ENCODE measurements at places on chromosomes 12 and 14.

- no peak for DNase-seq
These were observed 35.8 kb downstream of the GPR19 start for GRCh38 chr12:12660201-12660600.

GRCh38 chr12:116528498-116528897 is 30.7 kb upstream of the MAP1LC3B2 start:
- DNase-seq: no peak

DNA sequence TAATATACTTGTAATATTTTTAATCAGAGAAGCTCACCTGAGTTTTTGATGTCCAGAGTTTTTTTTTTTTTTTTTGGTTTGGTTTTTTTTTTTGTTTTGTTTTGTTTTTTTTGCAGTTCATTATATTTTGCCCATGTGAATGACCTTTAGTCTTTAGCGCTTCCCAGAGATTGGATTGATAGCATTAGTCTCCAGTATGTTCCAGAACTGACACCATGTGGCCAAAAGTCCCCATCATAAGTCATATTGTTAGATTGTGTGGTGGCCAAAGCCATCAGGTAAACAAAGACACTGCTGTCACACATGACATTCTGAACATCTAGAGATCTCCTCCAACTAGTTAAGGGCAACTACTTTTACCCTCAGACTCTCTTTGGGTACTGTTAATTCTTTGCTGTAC is 272.8 kb upstream of the GARIN2 start:
- no peak for DNase-seq

DNA sequence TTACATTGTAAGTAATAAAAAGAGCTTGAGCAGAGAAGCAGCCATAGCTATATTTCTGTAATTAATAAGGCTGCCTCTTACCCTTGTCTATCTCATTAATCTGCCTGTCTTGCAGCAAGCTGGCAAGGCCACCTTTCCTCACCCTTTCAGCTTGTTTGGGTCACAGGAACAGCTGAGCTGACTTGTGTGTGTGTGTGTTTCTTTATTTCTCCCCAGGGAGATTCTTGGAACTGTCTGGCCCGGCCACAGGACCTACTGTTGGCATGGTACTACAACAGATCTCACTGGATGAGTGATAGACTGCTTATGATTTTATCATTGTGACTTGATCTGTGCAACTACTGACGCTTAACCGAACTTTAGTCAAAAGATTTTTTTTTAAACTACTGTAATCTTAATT is 213.7 kb downstream of the SLC2A13 start:
- DNase-seq: no peak

DNA sequence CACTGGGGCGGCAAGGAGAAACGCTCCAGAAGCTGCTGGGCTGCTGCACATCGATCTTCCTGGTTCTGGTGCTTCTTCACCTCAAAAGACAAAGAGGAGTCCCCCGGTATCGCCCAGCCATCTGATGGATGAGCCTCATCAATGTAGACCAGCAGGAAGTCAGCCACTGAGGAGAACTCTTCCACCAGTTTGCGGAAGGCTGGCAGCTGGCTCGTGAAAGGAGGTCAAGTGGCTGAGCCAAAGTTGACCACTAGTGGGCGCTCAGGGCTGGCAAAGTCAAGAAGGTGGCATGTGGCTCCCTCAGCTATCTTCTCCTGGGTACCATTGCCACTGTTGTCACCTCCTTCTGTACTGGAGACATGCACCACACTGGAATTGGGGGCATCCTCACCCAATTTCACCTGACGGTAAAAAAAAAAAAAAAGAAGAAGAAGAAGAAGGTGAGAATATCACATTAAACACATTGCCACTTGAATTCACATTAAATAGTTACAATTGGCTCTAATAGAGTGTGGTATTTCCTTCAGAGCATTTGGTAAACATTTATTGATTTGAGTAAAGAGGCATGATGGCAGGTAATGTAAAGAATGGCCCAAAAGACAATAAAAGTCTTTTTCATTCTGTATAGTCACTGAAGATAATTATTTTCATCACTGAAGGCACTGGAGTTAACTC is 8.3 kb downstream of the DIO2 start:
- DNase-seq: no peak

- no peak for DNase-seq
These were observed 90.7 kb downstream of the RERG start for GRCh38 chr12:15130541-15130940.

DNA sequence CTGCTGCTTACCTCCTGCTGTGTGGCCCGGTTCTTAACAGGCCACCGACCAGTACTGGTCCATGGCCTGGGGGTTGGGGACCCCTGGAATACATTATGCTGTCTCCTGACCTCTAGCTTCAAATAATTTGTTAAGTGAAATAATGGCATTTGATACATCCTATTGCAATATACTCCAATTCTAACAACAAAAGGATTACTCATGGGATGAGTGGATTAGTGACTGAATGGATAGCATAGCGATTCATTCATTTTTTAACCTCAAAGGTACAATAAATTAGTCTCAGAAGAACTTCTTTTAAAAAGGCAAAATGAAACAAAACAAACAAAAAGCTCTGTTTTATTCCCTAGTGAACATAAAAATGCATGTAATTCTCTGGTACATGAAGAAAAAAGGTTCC is 147.9 kb upstream of the PKP2 start:
- DNase-seq: no peak

- peak; percentile 76 for DNase-seq
These were observed 249.7 kb upstream of the AVPR1A start for GRCh38 chr12:63400718-63401117.

- DNase-seq: no peak
These were observed 137.0 kb downstream of the ZFP36L1 start for GRCh38 chr14:68655911-68656316.

- DNase-seq: peak; percentile 41
These were observed 459.7 kb downstream of the BTG1 start for GRCh38 chr12:91685917-91686316.

- no peak for DNase-seq
These were observed 187.5 kb downstream of the MSRB3 start for GRCh38 chr12:65465766-65466547.

DNA sequence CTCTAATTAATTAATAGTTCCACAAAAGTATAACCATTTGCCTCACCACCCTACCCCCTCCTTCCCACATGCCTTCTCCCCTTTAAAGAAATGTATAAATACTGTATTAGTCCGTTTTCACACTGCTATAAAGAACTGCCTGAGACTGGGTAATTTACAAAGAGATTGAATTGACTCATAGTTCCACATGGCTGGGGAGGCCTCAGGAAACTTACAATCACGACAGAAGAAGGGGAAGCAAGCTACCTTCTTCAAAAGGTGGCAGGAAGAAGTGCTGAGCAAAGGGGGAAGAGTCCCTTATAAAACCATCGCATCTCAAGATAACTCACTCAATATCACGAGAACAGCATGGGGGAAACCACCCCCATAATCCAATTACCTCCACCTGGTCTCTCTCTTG is 8.2 kb upstream of the RESF1 start:
- no peak for DNase-seq

GRCh38 chr12:117328556-117329100 is 32.8 kb downstream of the NOS1 start:
- no peak for DNase-seq

DNA sequence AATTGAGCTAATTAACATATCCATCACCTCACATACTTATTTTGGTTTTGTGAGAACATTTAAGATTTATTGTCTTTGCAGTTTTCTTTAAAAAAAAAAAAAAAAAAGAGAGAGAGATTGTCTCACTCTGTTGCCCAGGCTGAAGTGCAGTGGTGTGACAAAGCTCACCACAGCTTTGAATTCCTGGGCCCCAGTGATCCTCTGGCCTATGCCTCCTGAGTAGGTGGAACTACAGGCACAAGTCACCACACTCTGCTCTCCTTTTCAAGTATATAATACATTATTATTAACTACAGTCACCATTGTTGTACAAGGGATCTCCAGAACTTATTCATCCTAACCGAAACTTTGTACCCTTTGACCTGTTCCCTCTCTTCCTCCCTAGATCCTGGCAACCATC is 64.0 kb downstream of the NUMB start:
- no peak for DNase-seq

- peak; percentile 78 for DNase-seq
These were observed 156.8 kb upstream of the TMEM260 start for GRCh38 chr14:56422703-56423213.

DNA sequence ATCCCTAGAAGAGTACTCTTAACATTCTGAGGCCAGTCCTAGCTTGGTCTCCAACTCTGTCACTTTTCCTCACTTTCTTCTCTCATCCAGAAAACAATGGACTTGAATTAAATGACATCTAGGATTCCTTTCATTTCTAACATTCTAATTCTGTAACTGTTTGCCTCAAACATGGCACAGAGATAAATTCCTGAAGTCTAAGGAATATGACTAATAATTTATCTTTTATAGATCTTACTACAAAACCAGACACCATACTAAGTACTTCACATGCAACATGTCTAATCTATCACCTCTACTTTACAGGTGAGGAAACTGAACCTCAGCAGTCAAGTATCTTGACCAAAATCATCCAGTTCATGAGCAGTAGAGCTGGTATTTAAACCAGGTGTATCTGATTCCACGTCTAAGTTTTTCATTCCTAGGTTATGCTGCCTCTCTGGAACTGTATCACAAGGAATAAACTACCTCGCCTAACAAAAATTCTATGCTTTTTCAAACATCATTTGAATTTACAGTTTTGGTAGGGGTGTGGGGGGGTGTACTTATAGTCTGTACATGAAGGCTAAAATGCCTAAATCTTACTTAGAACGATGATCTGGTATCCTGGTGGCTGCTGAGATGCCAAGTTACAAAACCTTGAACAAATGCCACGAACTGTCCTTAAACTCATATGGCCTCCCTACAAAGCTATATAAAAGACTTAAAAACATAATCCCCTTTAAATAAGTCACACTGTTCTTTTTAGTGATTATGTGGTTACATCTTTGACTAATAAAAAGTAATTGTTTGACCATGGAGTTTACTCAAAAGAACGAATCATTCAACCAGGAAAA is 41.6 kb downstream of the ATXN2 start:
- peak; percentile 19 for DNase-seq

DNA sequence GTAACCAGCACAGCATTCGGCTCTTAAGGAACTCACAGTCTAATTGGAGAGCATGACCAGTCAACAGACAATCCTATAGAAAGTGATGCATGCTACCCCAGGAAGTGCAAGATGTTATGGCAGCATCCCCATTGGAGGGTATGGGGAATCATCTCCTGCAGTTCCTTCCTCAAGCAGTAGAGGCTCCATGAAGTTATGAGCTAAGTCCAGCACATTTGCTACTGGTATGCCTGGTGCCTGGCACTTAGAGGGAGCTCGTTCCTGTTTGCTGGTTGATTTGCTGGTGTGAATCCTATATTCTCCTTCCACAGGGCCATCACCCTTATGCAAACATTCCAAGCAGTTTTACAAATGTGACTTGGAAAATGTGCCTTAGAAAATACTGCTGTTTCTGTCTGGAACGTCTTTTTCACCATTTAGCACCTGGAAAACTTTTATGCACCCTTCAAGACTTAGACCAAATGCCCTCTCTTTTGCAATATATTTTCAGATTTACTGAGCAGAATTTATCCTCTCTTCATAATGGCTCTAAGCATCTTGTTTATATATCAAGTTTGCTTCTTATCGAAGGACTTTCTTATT is 136.1 kb upstream of the WSCD2 start:
- peak; percentile 2 for DNase-seq

DNA sequence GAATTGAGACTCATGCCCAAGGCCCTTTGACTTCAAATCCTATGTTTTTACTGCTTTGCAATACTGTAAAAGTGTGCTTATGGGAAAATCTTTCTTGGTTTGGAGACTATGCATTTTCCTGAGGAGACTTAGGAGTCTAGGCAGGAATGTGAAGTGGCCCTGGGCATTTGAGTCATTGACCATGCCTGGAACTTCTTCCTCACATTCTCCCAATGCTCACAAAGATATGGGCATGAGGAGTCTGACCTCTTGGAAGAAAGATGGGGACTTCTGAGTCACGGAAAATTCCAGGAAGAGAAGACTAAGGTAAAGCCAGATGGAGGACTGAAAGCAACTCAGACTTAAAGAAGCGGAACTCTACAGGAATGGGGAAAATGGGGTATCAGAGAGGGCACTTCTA is 38.2 kb upstream of the ZNF641 start:
- no peak for DNase-seq

DNA sequence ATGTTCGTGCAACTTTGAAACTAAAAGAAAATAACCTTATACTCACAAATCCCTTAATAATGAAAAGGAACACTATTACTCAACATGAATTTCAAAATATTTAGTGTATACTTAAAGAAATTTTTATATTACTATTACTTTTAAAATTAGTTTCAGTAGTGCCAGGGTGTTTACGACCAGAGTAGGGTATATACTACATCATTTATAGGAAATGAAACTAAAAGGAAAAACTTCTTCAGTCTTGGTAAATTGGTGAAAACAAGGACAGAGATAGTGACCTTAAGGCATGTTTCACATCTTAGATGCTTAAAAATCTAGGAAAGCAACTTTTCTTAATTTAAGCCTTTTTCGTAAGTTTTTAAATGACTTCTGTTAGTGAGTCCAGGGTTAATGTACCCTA is 4.5 kb downstream of the USP15 start:
- DNase-seq: no peak

GRCh38 chr12:62888454-62889110 is 46.4 kb downstream of the PPM1H start:
- DNase-seq: no peak

DNA sequence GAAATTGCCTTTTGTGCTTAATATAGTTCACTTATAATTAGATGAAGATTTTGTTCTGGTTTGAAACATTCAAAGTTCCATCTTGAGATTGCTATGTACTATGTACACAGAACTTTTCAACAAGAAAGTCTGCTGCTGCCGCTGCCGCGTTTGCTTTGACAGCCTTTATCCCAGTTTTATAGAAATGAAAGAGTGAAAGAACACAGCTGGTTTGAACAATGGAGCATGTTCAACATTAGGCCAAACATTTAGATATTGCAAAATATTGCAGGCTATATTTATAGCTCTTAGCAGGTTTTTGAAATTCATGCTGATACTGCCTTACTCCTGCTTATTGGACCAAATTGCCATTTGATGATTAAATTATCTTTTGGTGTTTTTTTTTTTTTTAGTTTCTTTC is 299.8 kb upstream of the PRKD1 start:
- no peak for DNase-seq

DNA sequence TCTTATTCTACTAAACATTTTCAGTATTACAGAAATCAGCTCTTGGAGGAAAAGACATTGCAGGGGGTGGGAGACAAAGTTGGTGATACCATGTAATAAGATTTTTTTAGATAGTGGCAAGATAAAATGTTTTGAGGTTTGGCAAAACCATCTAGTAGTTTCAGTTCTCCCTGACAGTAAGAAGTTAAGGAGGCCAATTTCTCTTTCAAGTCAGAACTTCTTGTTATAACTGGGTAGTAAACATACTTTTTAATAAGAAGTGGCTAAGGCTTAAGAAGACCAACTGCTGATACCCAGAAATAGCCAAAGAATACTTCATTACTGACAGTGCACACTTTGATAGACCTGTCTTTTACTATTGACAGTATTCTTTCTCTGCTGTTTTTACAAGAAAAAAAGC is 452.3 kb downstream of the DIO2 start:
- DNase-seq: no peak
